ENCODE measurements at places on chromosomes 2 and 18. TPM values are rescaled to one million over a fixed set of nuclear protein-coding genes. Genes with fewer than 3 reads are reported as not detected.

Gene KLHL41
- 4.1 TPM for total RNA-seq

Gene CTNNA2
- 182 TPM for total RNA-seq

- DNase-seq: no peak
Measured at GRCh38 chr18:22346401-22346952, 71.2 kb downstream of the CTAGE1 start.

Gene TTN
- total RNA-seq: 1.6 TPM

GRCh38 chr2:144548532-144549191 lies 28.7 kb upstream of the ZEB2 start:
- no peak for DNase-seq

Gene TMEM37
- total RNA-seq: not detected

GRCh38 chr2:19086231-19086651 lies 272.2 kb downstream of the OSR1 start:
- DNase-seq: no peak

All from frontal cortex (tissue), 4 donors.